ENCODE measurements at places on chromosomes 2 and 18.

DNA sequence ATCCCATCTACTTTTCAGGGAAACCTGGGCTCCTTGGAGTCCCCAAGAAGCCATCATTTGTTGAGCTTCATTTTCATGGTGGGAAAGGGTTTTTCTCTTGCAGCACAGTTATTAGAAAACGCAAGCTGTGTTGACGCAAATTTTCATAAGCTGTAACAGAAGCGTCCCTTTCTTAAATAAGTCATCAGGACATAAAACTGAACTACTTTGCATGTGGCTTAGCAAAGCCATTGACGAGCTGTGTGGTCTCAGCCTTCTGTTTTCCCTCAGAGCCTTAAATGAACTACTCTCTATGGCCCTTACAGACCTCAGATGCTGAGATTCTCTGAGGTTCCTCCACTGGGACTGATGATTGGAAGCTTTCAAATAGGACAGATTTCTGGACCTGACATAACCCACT is 85.1 kb downstream of the ARL4C start:
- DNase-seq: no peak

GRCh38 chr2:143792602-143793001 is 663.4 kb downstream of the ARHGAP15 start:
- DNase-seq: no peak

DNA sequence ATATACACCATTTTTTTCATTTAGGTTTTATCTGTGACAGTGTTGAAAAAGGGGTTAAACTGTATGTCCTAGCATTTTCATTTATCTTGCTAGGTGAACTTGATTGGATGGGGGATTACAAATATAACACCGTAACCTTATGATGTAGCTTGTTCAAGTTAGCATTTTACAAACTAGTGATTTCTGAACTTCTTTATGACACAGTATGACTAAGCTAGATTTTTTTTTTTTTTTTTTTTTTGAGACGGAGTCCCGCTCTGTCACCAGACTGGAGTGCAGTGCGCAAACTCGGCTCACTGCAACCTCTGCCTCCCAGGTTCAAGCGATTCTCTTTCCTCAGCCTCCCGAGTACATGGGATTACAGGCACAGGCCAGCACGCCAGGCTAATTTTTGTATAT is 47.1 kb downstream of the KCMF1 start:
- DNase-seq: peak; percentile 34

DNA sequence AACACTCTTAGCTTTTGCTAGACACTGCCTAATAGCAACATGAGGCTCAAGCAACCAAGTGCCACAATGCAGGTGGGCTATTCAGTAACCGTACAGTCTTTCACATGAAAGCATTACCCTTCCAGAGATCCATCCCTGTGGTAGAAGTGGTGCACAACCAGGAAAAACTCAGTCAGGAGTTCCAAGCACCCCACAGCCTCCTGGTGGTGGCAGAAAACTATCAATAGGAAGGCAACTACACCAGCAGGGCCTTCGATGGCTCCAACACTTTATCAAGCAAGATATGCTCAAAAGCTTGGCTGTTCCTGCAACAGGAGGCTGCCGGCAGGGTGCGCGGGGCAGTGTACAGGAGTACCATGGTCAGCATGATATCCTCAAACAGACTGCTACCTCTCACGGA is 176.1 kb upstream of the DLGAP1 start:
- no peak for DNase-seq

DNA sequence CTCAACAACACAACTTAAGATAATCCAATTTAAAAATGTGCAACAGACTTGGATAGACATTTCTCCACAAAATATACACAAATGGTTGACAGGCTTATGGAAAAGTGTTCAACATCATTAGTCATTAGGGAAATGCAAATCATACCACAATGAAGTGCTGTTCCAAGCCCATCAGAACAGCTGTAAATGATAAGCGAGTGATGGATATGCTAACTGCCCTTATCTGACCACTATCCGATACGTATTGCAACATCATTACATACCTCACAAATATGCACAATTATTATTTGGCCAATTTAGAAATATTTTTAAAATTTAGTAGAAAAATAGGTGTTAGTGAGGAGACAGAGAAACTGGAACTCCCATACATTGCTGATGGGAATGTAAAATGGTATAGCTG is 62.2 kb downstream of the PPP4R1 start:
- no peak for DNase-seq

- DNase-seq: no peak
These were observed 1226.6 kb upstream of the FAM98A start for GRCh38 chr2:34825686-34826085.

GRCh38 chr2:204743393-204743960 is 198.2 kb downstream of the PARD3B start:
- DNase-seq: no peak

DNA sequence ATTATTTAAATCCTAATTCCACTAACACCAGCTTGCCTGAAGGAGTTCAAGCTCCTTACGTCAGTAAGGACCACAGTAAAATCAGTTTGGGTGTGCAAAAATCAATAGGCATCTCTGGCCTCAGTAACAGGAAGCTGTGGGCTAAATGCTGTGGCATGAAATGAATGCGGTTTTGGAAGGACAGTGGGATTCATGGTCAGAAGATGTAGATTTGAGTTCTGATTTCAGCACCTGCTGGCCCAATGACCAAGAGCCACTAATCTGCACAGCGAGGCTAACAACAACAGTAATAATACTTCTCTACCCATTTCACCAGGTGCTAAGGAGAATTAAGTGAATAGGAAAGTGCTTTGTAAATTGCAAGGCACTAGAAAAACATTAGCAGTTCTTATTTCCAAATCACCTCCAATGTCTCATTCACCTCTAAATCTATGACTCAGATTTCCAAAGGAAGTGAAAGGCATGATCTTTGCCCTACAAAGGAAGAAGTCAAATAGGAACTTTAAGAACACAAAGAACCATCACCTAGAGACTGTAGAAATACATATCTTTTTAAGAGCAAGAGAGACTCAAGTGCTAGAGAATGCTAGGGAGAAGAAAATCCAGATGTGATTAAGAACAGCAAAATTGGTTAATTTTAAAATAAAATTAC is 172.6 kb downstream of the ANKRD44 start:
- DNase-seq: no peak

DNA sequence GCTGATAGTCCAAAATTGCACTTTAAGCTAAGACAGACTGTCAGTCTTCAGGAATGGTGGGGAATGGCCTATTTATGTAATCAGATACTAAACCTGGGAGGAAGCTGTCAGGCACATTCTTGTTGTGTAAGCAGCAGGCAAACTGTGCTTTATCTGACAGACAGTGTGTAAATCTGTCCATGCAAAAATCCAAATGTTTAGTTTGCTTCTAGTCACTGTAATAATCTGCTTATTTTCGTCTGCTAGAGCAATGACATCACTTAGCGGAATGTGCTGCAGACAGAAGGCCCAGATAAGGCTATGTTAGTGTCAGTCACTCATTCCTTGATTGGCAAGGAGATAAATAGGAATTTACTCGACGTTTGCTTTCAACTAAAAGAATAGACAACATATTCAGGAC is 263.5 kb downstream of the ZNF407 start:
- DNase-seq: no peak

DNA sequence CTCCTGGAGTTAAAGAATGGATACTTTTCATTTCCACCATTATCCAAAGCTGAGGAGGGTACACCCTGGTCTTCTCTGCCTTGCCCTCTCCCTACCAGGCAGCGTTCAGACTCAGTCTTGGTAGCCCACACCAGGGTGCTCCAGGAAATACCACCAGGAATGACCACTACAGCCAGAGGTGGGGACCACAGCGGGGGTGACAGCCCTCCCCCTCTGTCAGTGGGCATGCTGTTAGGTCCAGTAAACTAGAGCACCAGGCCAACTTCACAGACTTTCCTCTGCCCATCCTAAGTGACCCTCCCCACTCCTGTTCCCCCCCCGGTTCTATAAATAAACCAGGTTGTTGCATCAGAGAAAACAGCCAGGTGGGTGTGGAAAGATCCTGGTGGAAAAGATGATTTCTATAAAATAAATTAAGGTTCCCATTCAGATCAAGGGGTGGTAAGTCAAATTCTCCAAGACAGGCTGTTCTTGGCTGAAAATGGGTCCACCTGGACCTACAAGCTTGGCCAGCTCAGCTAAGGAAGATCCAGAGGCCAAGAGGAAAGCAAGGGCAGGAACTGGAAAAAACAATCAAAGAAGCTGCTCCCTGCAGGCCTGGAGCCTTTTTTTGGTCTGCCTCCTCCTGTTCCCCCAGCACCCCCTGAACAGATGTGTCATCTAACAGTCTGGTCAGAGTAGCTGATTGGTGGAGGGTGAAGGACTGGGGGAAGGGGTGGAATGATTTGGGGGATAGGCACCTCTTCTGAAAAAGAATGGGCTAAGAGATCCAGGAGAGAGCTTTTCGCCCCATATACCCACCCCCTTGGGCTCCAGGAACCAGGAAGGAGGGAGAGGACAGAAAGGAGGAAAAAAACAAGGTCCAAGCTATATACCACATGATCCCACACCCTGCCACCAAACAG is 2.3 kb downstream of the RAB11FIP5 start:
- DNase-seq: no peak

- no peak for DNase-seq
These were observed 34.1 kb downstream of the PTPRM start for GRCh38 chr18:7601246-7601615.

GRCh38 chr18:24941174-24941951 is 410.6 kb downstream of the ZNF521 start:
- DNase-seq: no peak

DNA sequence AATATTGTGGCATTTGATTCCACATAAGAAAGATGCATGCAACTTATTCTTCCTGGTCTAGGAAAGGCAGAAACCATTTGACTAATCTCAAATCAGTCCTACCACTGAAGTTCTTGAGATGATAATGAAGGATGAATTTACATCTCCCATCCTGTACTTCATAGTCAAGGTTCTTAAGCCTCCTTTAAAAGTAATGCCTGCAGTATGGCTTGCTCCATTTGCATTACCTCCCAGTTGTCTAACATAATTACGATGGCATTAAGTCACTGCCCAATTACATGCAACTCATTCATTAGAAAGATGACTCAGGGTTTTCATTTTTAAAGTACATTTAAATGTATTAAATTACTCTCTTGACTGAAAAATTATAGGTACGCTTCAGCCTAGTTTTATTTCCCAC is 32.2 kb downstream of the THADA start:
- DNase-seq: no peak

- no peak for DNase-seq
These were observed 614.0 kb upstream of the CRIM1 start for GRCh38 chr2:35741556-35741955.

- DNase-seq: no peak
These were observed 633 bp upstream of the ILKAP start for GRCh38 chr2:238203973-238204683.

DNA sequence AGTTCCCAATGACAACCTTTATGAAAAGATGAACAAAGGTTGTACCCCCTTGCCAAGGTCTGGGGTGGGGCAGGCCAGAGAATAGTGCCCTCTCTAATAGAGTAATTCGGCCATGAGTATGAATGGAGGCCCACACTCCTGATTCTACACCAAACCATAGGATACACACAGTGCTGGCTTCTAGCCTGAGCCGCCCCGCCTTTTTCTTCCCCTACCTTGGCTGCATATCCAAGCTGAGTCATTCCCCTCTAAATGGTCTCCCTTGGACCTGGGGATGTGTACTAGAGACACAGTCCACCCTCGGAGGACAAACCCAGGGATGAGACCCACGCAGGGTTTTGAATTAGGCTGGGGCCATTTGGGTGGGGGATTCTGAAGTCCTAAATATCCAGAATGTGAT is 107.2 kb upstream of the CAPN13 start:
- no peak for DNase-seq

DNA sequence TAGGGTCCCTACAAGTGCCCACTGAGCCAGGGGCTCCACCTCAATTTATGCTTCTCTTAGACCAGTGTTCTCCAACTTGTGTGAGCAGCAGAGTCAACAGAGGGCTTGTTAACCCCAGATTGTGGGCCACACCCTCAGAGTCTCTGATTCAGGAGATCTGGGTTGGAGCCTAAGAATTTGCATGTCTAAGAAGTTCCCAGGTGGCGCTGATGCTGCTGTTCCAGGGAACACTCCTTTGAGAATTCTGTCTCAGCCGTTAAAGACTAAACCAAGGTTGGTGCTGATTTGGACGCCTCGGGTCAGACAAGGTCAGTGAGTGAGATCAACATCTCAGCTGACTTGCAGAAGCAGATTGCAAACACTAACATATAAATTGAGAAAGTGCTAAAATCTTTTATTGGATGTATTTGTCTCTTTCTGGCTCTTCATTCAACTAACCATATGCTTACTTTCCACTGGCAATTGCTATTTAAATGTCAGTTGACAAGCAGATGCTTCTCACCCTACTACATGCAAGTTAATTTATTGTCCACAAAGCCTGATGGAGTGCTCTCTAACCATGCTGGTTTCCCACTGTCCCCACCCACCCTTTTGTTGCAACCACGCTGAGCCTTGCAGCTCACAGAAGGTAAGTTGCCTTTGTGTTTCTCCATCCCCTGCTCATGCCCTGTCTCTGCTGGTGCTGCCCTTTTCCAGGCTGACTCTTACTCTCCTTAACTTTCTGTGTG is 31.5 kb downstream of the LYPD1 start:
- DNase-seq: no peak

GRCh38 chr2:84631047-84631446 is 114.7 kb downstream of the DNAH6 start:
- DNase-seq: no peak

- DNase-seq: no peak
These were observed 84.4 kb downstream of the ZNF532 start for GRCh38 chr18:58949031-58949430.

DNA sequence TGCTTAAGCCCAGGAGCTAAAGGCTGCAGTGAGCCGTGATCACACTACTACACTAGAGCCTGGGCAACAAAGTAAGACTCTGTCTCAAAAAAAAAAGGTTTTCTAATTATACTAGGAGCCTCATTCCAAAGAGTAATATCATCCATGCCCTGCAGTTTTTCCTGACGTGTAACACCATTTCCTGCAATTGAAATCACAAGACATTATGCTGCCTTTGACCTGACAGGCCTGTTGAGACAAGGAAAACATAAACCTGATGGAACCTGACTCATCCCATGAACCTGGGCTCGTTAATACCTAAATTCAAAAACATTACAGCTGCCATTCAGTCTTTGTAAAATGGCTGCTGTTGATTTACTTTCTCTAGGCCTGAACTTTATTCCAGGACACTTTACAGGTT is 58.7 kb upstream of the PEX13 start:
- DNase-seq: no peak

DNA sequence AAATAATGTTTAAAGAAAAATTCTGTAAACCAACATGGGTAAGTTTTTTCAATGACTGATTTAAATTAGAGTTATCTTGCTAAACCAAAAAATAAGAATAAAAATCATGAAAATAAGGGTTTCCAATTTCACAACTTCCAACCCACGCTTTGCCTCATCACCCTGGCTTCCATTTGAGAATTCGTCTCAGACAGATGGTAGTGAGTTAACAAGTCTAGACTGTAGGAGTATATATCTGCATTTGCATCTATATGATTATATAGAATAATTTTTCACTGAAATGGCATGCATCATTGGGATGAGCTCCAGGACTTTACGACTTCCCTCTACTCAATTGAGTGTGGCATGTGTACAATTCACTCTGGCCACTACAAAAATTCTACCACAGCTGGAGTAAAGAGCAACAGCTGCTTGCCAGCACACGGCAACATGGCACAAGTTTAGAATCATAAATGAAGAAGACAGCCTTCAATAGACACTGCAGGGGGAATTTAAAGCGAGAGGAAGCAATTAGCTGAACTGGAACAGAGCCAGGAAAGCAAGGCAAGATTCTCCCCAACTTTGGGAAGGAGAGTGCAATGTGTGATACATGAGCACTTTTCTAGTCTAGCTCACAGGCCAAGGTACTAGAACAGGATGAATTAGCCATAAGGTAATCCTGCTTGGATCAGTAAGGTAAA is 1673.5 kb upstream of the CELF4 start:
- no peak for DNase-seq

Data from activated CD4-positive, alpha-beta memory T cell treated with anti-CD3 and anti-CD28 coated beads for 36 hours (primary cell).